CD4-positive, CD25-positive, alpha-beta regulatory T cell (primary cell): ENCODE measurements at places on chromosomes 11 and 22. TPM values are rescaled to one million over a fixed set of nuclear protein-coding genes. Genes with fewer than 3 reads are reported as not detected.
A peak's percentile ranks its signal among the peaks of the same experiment; 100 is the strongest.

- H3K4me3 ChIP-seq = peak overlapping the region; percentile 96
- peaks cover 52% of the 10 kb centered on the region for H3K4me1 ChIP-seq
- peak; percentile 25 for DNase-seq
- H3K27me3 ChIP-seq = no peaks in the 10 kb centered on the region
These were observed 557 bp downstream of the GTPBP1 start for GRCh38 chr22:38706101-38706900.

GRCh38 chr11:115097796-115098408 lies 406.3 kb downstream of the CADM1 start:
- no peaks in the 10 kb centered on the region for H3K4me1 ChIP-seq
- H3K27ac ChIP-seq = no peak overlapping the region
- H3K4me3 ChIP-seq = no peak overlapping the region
- DNase-seq = no peak
- no peaks in the 10 kb centered on the region for H3K36me3 ChIP-seq

DNA sequence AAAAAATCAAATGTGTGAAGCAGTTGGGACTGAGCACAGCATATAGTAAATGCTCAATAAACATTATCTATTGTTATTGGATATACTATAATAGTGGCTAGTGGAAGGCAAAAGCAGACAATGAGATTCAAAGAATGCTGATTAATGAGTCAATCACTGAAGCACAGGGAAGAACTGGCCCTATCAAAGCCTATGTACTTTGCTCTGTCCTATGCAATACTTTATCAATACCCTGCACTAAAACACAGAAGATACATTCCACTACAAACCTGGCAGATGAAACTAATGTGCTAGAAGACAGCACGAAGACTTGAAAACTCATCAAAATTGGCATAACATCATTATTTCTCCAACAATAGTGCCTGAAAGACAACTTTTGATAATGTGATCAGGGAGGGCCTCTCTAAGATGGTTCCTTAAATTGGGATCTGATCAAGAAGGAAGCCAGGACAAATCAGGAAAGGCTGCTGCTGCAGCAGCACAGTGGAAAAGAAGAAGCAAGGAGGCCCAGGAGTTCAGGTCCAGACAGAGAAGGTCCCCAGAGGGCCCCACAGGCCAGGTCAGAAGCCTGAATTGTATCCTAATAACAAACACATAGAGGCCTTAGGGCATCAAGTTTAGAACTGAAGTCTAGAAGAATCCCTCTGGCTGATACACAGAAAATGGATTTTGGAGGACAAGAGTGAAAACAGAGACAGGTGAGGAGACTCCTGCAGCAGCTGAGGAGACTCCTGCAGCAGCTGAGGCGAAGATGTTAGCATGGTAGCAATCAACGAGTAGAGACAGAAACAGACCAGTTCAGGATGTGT lies 18.6 kb downstream of the PI4KA start:
- H3K27me3 ChIP-seq = no peaks in the 10 kb centered on the region
- no peak for DNase-seq
- H3K36me3 ChIP-seq = no peaks in the 10 kb centered on the region
- no peak overlapping the region for H3K4me3 ChIP-seq
- H3K27ac ChIP-seq = no peak overlapping the region
- peaks cover 17% of the 10 kb centered on the region for H3K4me1 ChIP-seq

DNA sequence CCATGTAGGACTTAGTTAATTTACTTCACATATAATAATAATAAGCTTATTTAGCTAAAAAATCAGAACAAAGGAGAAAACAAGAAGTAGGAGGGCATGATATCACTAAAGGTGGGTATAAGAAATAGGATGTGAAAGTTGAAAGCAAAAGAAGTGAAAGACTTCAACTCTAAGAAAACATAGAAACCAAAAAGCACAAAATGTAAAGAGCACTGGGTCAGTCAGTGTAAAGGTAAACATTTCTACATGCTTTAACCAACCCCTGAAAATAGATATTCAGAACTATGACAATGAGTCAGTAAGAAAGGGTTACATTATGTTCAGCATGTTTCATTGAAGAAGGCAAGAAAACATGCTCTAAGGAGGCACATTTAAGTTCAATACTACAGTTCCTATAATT lies 298.8 kb downstream of the SWAP70 start:
- DNase-seq = no peak
- H3K27me3 ChIP-seq = no peaks in the 10 kb centered on the region
- H3K4me3 ChIP-seq = no peak overlapping the region
- no peaks in the 10 kb centered on the region for H3K36me3 ChIP-seq

GRCh38 chr11:88695689-88696414 lies 358.3 kb upstream of the CTSC start:
- H3K36me3 ChIP-seq = no peaks in the 10 kb centered on the region
- no peak overlapping the region for H3K27ac ChIP-seq
- no peak overlapping the region for H3K4me3 ChIP-seq
- H3K27me3 ChIP-seq = no peaks in the 10 kb centered on the region
- no peaks in the 10 kb centered on the region for H3K4me1 ChIP-seq

DNA sequence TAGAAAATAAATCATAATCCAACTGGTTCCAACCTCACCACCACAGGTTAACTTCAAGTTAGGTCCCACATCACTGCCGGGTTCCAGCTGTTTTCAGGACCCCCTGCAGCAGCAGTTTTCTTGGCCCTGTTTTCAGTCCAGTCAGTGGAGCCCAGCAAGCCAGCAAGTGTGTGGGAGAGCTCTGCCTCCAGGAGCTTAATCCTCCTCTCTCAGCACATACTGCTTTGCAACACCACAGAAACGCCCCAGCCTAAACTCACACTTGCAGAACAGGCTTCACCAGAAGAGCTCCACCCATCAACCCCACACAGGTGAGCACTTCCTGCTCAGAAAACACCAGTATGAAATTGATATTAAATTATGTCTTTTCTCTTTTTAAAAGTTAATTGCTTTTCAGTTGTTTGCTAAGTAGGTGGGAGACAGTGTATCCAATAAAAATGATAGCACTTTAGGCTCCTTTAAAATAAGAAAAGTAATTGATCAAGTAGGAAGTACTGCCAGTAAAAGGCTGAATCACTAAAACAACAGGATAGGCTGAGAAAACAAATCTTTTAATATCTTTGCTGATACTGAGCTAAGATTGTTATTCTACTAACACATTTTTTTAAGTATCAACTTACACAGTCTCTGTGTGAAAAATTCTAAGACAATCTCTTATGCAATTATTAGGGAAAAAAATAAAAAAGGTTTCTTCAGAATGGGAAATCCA lies 81.5 kb upstream of the TP53AIP1 start:
- no peak overlapping the region for H3K27ac ChIP-seq
- H3K4me1 ChIP-seq = no peaks in the 10 kb centered on the region
- H3K4me3 ChIP-seq = peak overlapping the region; percentile 17
- no peaks in the 10 kb centered on the region for H3K36me3 ChIP-seq
- no peaks in the 10 kb centered on the region for H3K27me3 ChIP-seq

- H3K4me3 ChIP-seq = no peak overlapping the region
These were observed 1506.5 kb downstream of the TBC1D22A start for GRCh38 chr22:48268771-48269552.

DNA sequence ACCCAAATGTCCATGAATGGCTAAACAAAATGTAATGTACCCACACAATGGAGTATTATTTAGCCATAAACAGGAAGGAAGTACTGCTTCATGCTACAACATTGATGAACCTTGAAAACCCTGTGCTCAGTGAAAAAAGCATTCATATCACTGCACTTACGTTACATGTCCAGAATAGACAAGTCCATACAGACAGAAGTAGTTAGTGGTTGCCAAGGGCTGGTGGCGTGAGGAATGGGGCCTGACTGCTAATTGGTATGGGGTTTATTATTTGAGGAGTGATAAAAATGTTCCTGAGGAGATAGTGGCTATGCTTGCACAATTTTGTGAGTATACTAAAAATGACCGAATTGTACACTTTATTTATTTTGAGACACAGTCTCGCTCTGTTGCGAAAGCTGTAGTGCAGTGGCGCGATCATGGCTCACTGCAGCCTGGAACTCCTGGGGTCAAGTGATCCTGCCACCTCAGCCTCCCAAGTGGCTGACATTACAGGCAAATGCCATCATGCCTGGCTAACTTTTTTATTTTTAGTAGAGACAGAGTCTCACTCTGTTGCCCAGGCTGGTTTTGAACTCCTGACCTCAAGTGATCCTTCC lies 7.7 kb upstream of the SYVN1 start:
- peaks cover 8% of the 10 kb centered on the region for H3K27me3 ChIP-seq
- H3K4me3 ChIP-seq = no peak overlapping the region
- no peak overlapping the region for H3K27ac ChIP-seq
- no peaks in the 10 kb centered on the region for H3K36me3 ChIP-seq

GRCh38 chr11:133898770-133899115 lies 53.4 kb upstream of the SPATA19 start:
- H3K4me3 ChIP-seq = no peak overlapping the region
- H3K27me3 ChIP-seq = no peaks in the 10 kb centered on the region

- peaks cover 74% of the 10 kb centered on the region for H3K36me3 ChIP-seq
- no peaks in the 10 kb centered on the region for H3K27me3 ChIP-seq
- H3K27ac ChIP-seq = peak overlapping the region; percentile 48
- H3K4me1 ChIP-seq = peaks cover 19% of the 10 kb centered on the region
- peak; percentile 28 for DNase-seq
These were observed 41.8 kb upstream of the SORL1-AS1 start for GRCh38 chr11:121494355-121495099.

Gene RAB1B
- 79.6 TPM for total RNA-seq

Gene BRSK2
- total RNA-seq = 0.42 TPM

Gene PARVG
- total RNA-seq = 132 TPM

Gene SHISA8
- total RNA-seq = 0.27 TPM

Gene LRRC56
- 5.8 TPM for total RNA-seq
